ENCODE measurements at places on chromosomes 2 and 18.

DNA sequence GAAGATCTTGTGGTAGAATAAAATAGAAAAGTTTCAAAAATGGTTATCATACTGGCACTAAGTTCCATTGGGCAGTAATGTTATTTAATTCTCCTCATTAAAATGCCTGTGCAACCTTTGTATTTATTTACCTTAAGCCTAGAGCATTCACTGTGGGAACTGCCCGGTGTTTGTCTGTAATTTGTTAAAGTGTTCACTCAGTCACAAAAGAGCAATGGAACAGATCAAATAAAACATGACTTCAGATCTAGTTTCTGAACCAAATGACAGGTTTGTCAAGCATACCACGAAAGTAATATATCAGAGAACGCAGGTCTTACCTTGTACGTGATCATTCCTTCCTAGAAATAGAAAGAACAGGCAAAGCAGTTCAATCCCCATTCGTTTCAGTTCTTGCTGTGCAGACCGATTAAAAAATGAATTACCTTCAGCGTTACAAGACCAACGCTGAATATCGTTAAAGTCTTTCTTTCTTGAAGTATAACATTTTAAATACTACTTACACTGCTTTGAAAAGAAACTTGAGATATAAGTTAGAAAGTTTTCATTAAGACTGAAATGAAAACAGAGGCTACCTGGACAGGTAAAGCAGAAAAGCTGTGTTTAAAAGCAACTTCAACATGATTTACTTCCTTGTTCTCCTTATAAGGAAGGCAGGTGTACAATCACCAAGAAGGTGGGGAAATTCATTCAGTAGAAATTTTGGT is at the start of gene ITGB6:
ITGB6 (minus strand) TSS at position 590 of the 707 bp plus-strand sequence; CDS start at position 381, 209 bp downstream.
- DNase-seq: no peak

- DNase-seq: no peak
Measured at GRCh38 chr2:189559579-189560272, 20.9 kb downstream of the SLC40A1 start.

DNA sequence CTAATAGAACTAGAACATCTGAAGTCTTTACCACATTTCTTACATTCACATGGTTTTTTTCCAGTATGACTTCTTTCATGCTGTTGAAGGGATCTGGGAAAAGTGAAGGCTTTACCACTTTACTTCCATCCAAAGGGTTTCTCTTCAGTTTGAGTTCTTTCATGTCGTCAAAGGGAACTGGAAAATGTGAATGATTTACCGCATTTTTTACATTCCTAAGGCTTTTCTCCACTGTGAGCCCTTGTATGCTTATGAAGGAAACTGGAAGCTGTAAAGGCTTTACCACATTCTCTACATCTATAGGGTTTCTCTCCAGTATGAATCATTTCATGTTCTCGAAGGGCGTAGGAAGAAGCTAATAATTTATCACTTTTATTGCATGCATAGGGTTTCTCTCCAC is 46.7 kb downstream of the NBEAL1 start:
- no peak for DNase-seq

GRCh38 chr2:170265321-170265720 is 87.4 kb downstream of the MYO3B start:
- DNase-seq: no peak

- DNase-seq: no peak
Measured at GRCh38 chr18:52391810-52392559, 52.0 kb downstream of the DCC start.

DNA sequence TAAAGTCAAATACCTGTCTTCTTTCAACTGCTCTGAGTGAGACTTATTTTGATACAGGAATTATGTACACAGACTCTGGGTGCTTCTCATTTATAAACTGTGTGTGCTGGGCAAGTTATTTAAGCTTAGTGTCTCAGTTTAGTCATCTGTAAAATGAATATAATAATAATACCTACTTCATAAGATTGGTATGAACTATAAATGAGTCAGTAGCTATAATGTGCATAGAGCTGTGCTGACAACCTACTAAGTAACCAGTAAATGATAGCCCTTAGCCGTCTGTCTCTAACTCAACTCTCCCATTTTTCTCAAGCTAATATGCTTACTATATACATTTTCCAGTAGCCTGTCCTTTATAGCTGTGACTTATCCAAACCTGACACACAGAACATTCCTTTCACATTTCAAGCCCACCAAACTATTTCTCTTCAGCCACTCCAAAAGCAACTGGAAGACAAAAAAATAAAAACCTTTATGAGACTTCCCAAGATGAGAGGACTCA is 319.8 kb downstream of the ETAA1 start:
- DNase-seq: no peak

- DNase-seq: no peak
Measured at GRCh38 chr2:208142925-208143799, 2.8 kb downstream of the CRYGB start.

DNA sequence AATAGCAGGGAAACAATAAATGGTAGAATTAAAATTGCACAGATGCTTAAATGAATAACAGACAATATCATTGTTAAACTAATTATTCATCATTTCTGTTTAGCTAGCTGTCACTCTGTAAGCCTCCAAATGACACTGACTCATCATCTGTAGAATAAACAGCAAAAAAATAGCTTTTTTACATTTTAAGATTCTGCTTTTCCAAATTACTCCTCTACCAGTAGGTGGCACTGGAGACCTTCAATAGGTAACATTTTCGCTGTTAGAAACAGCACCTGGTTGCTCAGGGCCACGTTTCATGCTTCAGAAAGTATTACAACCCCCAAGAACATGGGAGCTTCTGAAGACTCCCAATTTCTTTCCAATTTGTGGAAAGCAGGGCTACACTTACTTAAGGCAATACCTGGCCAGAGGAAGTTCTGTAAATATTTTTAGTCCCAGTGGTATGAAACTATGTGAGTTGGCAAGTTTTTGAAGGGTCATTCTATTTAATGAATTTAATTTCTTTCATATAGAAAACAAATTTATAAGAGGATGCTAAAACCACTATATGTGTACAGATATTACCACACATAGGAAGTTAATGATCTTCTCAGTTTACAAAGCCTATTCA is 45.4 kb downstream of the TTN start:
- DNase-seq: no peak

DNA sequence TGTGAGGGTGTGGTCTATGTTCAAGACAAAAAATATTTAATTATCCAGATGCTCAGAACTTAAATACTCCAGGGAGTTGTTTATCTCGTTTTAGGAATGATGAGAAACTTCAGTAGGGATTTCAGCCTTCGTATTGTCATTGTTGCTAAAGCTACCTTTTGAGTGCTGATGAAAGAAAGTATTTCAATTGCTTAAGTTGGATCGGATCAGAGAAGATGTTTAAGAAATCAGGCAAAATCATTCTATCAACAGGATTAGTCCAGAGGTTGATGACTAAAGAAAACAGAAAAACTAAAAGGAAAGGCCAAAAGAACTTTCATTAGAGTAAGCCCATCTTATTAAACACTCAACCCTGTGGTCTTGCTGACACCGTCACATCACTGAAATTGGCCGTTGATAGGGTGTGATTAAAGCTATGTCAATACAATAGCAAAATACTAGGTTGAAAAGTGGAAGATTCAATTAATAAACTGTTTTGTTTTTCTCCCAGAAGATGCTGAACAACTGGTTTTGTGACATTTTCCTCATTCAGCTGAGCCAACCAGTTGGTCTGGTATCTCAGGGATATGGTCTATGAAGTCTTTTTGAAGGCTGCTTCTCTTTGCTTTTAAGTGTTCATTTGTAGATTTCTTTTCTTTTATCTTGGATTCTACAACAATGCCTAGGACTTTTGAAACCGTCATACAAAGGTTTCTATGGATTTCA is 551.7 kb downstream of the SLC4A3 start:
- no peak for DNase-seq

DNA sequence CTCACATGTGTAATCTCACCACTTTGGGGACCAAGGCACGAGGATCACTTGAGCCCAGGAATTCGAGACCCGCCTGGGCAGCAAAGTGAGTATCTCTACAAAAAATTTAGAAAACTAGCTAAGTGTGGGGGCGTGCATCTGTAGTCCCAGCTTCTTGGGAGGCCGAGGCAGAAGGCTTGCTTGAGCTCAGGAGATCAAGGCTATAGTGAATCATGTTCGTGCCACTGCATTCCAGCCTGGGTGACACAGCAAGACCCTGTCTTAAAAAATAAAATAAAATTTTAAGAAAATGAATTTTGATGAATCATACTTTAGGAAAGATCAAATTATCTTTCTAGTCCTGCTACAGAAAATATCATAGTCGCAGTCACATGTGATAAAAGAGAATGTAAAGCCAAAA is 46.9 kb downstream of the CABYR start:
- no peak for DNase-seq

DNA sequence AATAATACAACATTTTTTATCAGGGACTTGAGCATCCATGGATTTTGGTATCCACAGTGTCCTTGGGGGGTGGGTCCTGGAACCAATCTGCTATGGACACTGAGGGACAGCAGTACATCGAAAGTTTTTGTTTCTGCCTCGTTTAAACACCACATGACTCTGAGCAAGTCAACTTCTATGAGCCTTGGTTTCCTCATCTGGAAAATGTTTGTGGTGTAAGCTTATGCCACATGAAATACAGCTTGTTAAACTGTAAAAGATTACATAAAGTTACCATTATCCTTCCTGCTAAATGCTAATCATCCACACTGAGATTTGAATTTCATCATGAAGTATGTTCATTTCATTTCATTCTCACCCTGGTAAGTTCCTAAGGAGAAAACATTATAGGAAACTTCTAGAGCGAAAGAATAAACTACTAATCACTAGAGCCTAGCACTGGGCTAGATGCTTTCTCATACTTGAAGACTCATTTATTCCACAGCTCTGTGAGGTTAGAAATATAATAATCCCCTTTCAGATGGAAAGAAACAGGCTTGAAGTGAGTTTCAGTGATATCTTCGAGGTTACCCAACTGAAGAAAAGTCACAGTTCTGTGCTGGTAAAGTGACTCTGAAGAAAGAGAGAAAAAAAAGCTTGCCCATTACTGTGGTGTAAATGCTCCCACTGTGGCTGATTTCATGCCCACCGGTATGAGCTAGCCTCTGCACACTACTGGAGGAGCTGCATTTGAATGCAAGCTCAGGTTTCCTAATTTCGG is 29.2 kb downstream of the MCFD2 start:
- no peak for DNase-seq

All from stimulated activated CD4-positive, alpha-beta T cell treated with anti-CD3 and anti-CD28 coated beads, TNF-alpha, amount 100 ng/mL, for 1 hour (primary cell).